SJSA1 (cell line): ENCODE measurements at places on chromosomes 7 and 10. TPM values are rescaled to one million over a fixed set of nuclear protein-coding genes. Genes with fewer than 3 reads are reported as not detected.

DNA sequence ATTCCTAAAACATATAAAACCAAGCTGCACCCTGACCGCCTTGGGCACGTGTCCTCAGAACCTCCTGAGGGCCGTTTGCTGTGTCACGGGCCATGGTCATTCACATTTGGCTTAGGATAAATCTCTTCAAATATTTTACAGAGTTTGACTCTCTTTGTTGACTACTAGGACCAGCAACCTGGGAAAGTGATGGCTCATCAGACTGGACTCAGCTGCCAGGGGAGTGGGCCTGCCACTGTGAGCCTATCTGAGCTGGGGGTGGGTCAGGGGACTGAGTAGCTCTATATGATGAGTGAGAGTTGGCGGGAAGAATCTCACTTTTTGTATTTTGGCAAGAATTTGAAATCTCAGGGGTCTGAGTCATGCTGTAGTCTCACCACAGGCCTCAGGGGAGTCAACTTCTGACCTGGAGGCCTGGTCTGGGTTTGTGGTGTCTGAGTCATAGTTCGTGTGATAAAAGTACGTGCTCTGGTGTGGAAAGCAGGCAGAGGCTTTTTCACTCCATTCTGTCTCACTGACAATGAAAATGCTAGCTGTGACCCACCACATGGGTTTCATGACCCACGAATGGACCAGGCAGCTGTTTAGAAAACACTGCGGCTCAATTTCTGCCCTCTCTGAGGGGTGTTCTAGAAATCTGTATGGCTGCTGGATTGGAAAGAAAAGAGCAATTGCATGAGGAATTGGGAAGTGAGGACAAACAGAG is 4.2 kb upstream of the UPP1 start:
- peaks cover 73% of the 10 kb centered on the region for H3K4me1 ChIP-seq
- H3K36me3 ChIP-seq, result peaks cover 9% of the 10 kb centered on the region
- DNase-seq, result peak; percentile 98
- peak overlapping the region; percentile 100 for H3K27ac ChIP-seq
- no peak overlapping the region for H3K4me3 ChIP-seq

GRCh38 chr7:151013356-151013732 is 10.9 kb downstream of the ATG9B start:
- H3K4me3 ChIP-seq, result no peak overlapping the region
- no peak overlapping the region for H3K27ac ChIP-seq
- H3K36me3 ChIP-seq, result no peaks in the 10 kb centered on the region
- H3K27me3 ChIP-seq, result peaks cover 33% of the 10 kb centered on the region
- no peak for DNase-seq
- H3K4me1 ChIP-seq, result peaks cover 28% of the 10 kb centered on the region

GRCh38 chr7:110591341-110591740 is 499.6 kb upstream of the LRRN3 start:
- no peaks in the 10 kb centered on the region for H3K36me3 ChIP-seq
- no peaks in the 10 kb centered on the region for H3K27me3 ChIP-seq

- H3K4me3 ChIP-seq, result no peak overlapping the region
- H3K27ac ChIP-seq, result no peak overlapping the region
- no peaks in the 10 kb centered on the region for H3K27me3 ChIP-seq
- no peak for DNase-seq
- H3K36me3 ChIP-seq, result peaks cover 30% of the 10 kb centered on the region
- H3K4me1 ChIP-seq, result no peaks in the 10 kb centered on the region
These were observed 16.9 kb downstream of the ZNF92 start for GRCh38 chr7:65390588-65390987.

GRCh38 chr7:2645274-2645868 is 13.6 kb downstream of the TTYH3 start:
- H3K36me3 ChIP-seq, result peaks cover 40% of the 10 kb centered on the region
- no peaks in the 10 kb centered on the region for H3K27me3 ChIP-seq
- no peak for DNase-seq
- H3K27ac ChIP-seq, result peak overlapping the region; percentile 29
- peaks cover 36% of the 10 kb centered on the region for H3K4me1 ChIP-seq
- H3K4me3 ChIP-seq, result no peak overlapping the region

DNA sequence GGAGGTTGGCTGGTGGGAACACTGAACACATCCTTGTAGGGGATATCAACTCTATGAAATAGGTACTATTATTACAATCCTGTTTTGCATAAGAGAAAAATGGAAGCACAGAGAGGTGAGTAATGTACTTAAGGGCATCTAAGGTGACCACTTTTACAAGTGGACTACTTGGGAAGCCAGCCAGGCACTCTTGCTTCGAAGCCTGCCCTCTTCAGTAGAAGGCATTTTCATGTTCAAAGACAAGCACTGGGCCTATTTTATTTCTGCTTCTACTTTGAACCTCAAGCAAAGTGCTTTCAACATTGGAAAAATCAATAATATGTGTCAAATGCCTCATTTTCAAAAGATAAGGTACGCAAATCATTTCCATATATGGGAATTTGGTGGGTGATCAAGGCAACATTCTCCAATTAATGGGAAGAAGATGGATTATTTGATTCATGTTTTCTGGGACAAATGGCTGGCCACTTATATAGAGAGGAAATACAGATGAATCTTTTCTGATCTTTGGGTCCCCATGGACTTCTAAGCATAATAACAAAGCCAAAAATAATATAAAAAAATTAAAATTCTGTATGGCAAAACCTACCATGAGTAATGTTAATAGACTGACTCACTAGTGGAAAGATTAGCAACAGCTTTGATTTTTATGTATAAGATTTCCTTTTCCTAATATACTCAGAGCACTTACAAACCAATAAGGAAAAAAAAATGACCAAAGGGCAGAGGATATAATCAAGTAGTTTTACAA is 270.2 kb downstream of the FRMD4A start:
- DNase-seq, result no peak
- H3K27me3 ChIP-seq, result peaks cover 9% of the 10 kb centered on the region
- H3K27ac ChIP-seq, result no peak overlapping the region
- no peaks in the 10 kb centered on the region for H3K36me3 ChIP-seq

DNA sequence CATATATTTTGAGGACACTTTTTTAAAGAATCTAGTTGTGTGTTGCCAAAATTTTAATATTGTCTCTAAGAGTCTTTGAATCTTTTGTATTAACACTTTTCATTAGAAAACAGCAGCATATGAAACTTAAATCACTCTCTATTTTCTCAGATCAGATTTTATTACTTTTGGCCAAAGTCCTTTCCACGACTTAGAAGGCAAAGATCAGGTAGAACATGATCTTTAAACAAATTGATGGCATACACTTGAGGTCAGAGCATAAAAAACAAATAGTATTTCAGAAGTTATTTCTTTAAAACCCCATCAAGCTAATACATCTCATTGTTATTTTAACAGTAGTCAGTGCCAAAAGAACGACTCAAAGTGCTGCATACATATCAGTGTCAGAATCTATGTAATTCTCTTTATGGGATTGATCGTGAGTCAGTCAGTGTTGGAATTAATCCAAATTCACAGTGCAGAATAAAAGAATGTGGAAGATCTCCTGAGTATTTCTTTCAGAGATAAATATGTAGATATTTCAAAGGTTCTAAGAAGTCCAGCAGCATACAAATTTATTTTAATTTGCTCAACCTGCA is 9.6 kb upstream of the AGMO start:
- DNase-seq, result no peak
- H3K36me3 ChIP-seq, result no peaks in the 10 kb centered on the region
- no peak overlapping the region for H3K4me3 ChIP-seq
- H3K27ac ChIP-seq, result no peak overlapping the region
- no peaks in the 10 kb centered on the region for H3K27me3 ChIP-seq
- H3K4me1 ChIP-seq, result no peaks in the 10 kb centered on the region

GRCh38 chr10:100863433-100863832 is 49.3 kb upstream of the SLF2 start:
- H3K4me3 ChIP-seq, result no peak overlapping the region
- peaks cover 63% of the 10 kb centered on the region for H3K27me3 ChIP-seq
- no peak overlapping the region for H3K27ac ChIP-seq
- no peaks in the 10 kb centered on the region for H3K36me3 ChIP-seq
- H3K4me1 ChIP-seq, result no peaks in the 10 kb centered on the region
- no peak for DNase-seq

DNA sequence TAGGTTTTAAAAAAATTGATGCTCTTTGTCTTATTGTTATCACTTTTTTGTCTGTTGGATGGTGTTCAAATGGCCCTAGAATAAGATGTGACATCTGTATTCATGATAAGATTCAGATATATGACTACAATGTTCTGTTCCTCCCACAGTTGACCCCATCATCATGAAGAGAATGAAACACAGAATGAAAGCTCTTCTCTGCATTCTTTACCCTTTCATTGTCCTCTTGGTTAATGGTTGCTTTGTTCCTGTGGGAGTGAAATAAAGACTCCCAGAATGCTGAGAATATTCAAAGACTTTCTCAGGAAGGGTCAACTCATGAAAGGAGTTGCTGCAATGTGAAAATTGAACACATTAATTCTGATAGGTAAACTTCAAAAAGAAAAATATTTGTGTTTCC is 1015.8 kb downstream of the SORCS3 start:
- H3K27ac ChIP-seq, result no peak overlapping the region
- no peaks in the 10 kb centered on the region for H3K27me3 ChIP-seq
- H3K36me3 ChIP-seq, result no peaks in the 10 kb centered on the region
- H3K4me1 ChIP-seq, result no peaks in the 10 kb centered on the region
- no peak overlapping the region for H3K4me3 ChIP-seq
- DNase-seq, result no peak

DNA sequence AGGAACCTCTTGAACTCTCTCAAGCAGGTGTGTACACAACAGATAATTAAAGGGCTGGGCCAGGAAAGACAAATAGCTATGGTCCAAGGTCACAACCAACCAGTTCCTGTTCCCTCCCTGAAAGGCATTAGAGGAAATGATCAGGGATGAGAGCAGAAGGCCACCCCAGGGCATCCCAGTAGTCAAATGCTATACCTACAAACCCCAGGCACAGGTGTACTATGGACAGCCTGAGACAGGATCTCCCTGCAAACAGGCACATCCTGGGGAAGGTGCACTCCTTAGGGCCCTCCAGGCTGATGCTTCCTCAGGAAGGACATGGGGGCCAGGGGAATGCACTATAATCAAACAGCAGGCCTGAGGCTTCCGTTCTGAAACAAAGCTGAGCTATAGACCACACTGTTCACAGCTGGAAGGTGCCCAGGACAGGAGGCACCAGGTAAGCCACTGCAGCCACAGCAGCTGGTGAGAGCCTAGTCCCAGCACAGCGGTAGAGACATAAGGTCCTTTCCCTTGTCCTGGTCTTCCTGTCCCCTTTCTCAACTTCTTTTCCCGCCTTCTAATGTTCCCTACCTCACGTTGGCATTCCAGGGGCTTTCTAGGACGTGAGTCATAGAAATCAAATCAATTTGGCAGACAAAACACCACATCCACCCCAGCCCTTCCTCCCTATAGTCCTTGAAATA is 13.3 kb downstream of the PARP12 start:
- no peaks in the 10 kb centered on the region for H3K27me3 ChIP-seq
- peaks cover 12% of the 10 kb centered on the region for H3K36me3 ChIP-seq
- DNase-seq, result peak; percentile 23
- H3K4me3 ChIP-seq, result no peak overlapping the region
- H3K27ac ChIP-seq, result no peak overlapping the region

DNA sequence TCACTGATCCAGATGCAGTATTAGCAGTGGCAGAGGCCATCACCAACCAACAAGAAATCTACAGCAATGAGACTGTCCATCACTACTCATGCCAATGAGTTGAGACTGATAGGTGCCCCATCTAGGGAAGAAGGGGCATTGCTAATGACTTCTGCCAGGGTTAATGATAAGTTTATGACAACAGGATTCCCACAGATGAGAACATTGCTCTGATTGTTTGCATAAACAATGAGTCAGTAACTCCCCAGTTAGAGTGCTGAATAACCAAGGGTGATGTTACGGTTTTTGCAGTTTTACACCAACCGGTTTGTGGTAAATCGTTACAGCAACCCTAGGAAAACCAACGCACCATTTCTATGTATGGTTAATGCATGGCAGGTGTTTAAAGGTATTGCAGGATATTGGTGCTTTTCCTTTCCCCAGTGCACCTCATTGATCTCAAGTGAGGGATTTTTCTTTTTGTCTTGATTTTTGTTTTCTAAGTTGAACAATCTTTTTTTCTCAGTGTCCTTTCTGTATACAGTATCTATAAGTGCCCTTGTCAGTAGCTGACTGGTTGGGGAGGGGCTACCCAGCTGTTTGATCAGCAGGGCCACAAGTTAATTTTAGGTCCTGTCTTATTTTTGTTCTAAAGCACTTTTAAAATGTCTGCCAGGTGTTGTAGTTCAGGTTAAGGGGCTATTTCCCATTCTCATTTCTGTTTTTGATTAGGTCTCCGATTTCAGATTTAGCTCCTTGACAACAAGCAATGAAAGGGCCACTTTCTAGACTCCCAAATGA is 3.9 kb upstream of the CSGALNACT2 start:
- H3K4me1 ChIP-seq, result peaks cover 19% of the 10 kb centered on the region
- H3K27me3 ChIP-seq, result peaks cover 15% of the 10 kb centered on the region; the same call in 1 of the 2 replicates
- H3K36me3 ChIP-seq, result peaks cover 10% of the 10 kb centered on the region
- H3K4me3 ChIP-seq, result no peak overlapping the region
- H3K27ac ChIP-seq, result no peak overlapping the region

DNA sequence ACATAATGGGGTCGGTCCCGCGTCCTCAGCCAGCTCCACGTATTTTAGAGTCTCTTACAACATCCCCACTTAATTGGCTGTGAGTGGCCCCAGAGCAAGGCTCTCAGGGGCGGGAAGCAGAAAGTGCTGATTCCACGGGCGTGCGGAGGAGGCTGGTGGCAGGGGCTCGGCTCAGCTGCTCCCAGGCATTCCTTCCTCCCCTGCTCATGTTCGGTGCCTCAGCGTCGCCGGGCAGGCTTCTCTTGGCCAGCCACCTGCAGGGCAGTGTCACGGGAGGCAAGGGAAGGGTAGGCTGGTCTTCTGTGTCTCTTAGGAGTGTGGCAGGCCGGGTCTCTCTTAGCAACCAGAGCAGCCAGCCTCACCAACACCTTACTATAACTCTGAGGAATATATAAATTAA is 33.8 kb downstream of the IL15RA start:
- peaks cover 24% of the 10 kb centered on the region for H3K4me1 ChIP-seq
- no peaks in the 10 kb centered on the region for H3K27me3 ChIP-seq
- no peak overlapping the region for H3K27ac ChIP-seq
- H3K4me3 ChIP-seq, result no peak overlapping the region
- peaks cover 3% of the 10 kb centered on the region; the same call in 1 of the 2 replicates for H3K36me3 ChIP-seq
- no peak for DNase-seq

DNA sequence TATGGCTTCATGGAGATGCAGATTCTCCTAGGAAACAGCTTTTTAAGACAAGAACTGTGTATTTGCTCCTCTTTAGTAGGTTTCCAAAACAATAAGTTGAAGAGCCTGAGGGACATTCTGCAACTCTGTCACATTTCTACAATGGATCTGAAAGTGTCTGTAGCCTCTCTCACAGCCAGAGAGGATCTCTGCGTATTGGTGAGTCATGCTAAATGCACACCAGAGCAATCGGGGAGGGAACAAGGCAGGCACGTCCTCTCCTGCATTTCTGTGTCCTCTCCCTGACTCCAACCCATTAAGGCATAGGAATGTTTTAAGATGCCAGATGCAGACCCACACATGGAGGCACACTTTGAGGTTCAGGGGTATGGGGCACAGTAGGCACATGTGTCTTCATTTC is 1126.4 kb upstream of the GHITM start:
- H3K4me3 ChIP-seq, result no peak overlapping the region
- H3K27ac ChIP-seq, result no peak overlapping the region
- no peaks in the 10 kb centered on the region for H3K4me1 ChIP-seq
- no peaks in the 10 kb centered on the region for H3K36me3 ChIP-seq
- no peaks in the 10 kb centered on the region for H3K27me3 ChIP-seq
- no peak for DNase-seq

- H3K4me3 ChIP-seq, result no peak overlapping the region
- H3K36me3 ChIP-seq, result no peaks in the 10 kb centered on the region
- peaks cover 16% of the 10 kb centered on the region for H3K27me3 ChIP-seq
- H3K4me1 ChIP-seq, result no peaks in the 10 kb centered on the region
- H3K27ac ChIP-seq, result no peak overlapping the region
These were observed 36.5 kb downstream of the CAMK2B start for GRCh38 chr7:44288811-44289340.

Gene SORBS1
- 1.1 and 2.9 TPM in 2 replicates for total RNA-seq

Gene CPA2
- total RNA-seq, result not detected in 2 replicates

Gene MRPL32
- 91.4 and 141 TPM in 2 replicates for total RNA-seq
